Myocyte (in vitro differentiated cells): ENCODE measurements at places on chromosomes 2 and 18.

DNA sequence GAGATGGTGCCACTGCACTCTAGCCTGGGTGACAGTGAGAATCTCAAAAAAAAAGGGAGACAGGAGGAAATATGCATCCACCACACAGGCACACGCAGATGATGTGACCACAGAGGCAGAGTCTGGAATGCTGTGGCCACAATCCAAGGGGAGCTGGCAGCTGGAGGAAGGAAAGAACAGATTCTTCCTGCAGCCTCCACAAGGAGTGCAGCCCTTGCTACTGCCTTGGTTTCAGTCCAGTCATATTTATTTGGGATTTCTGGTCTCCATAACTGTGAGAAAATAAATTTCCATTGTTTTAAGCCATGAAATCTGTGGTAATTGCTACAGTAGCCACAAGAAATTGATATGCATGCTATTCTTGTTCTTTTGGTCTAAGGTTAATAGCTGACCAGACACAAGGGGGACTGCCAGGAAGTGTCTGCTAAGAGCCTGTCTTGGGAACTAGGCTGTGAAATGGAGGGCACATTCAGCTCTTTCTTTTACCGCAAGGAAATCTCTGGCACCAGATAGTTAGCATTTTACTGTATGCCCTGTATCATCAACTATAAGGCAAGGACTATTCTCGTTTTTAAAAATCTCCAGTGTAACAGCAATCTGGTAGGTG lies 133.1 kb upstream of the SEC11C start:
- DNase-seq = peak; percentile 83

DNA sequence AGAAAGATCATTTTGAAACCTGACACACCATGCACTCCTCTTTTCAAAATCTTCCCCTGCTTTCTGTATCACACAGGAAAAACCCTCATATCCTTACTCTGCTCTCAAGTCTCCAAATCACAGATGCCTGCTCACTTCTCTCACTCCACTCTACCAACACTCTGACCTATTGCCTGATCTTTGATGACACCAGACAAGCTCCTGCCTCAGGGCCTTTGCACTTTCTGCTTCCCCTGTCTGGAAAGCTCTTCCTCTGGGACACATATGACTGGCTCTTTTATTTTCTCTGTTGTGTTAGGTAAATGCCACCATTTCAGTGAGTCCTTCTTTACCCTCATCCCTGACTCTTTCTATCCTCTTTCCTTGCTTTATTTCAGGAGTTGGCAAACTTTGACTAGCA lies 1300.7 kb upstream of the ZEB2 start:
- DNase-seq = no peak

DNA sequence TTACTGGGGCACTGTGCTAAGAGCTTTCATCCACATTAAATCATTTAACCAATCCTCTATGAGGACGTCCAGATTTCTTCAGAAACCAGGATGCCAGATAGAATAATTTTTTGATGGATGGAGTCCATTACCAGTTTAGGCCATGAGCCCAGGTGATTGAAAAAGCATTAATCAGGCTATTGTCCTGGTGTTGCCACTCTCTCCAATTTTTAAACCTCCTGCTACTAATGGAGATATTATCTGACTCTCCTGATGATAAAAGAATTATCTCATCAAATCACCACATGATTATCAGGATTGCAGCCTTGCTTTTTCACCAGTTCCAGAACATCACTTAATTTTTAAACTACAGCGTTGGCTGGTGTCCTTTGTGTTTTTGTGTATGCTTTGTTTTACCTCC lies 402.2 kb downstream of the CLIP4 start:
- DNase-seq = no peak

- peak; percentile 30 for DNase-seq
These were observed 104.8 kb upstream of the TFPI start for GRCh38 chr2:187658952-187659525.

- DNase-seq = no peak
These were observed 84.7 kb upstream of the TMEM200C start for GRCh38 chr18:5979971-5980457.

- no peak for DNase-seq
These were observed 101.3 kb downstream of the MSH2 start for GRCh38 chr2:47504174-47504810.

- DNase-seq = no peak
These were observed 123.6 kb downstream of the PLCL1 start for GRCh38 chr2:197927994-197928393.

DNA sequence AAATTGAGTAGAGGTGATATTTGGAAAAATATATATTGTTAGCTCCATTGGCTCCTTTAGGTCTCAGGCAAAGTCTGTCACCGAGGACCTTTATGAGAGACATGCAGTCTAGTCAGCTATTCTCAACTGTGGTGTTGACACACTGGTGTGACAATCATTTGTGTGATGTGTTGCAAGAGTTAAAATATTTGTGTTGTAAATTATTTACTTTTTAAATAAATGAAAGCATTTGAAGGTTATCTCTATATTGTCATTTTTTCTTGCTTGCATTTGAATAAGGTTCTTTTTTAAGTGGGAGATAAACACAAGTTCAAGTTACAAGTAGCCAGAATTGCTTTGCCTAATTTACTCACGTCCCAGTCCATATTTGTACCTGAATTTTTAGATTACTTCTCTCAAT lies 4.3 kb downstream of the REL start:
- DNase-seq = no peak

DNA sequence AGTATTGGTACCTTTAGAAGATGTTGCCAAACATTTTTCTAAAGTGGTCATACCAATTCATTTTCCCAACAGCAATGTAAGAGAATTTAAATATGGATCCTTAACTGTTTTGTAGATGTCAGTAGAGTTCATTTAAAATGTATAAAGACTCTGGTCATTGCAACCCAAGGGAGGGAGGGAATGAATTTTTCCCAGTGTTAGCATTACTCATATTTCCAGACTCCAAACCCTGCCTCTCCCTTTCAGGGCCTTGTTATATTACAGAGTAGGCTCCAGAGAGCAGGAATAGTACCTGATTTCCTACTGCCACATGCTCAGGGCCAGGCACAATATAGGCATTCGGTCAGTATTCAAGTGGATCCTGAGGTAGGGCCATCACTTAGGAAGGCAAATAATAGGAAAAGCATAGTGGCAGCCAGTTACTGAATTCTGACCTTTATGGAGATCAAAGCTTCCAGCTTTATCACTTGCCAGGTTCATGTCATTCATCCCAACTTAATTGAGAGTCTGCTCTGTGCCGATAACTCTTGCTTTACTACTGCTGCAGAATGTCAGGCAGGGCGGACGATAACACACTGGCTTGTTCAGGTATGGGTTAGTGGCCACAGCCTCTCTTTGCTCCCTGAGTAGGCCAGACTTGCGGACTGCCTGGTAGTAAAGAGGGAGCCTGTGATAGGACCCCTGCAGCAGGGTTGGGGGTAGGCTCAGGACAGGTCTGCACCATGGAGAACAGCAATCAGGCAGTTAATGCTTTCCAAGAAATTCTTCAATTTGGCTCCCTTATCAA lies 75.3 kb downstream of the OSBPL6 start:
- no peak for DNase-seq

- no peak for DNase-seq
These were observed 182.8 kb downstream of the NBAS start for GRCh38 chr2:15378148-15378908.

DNA sequence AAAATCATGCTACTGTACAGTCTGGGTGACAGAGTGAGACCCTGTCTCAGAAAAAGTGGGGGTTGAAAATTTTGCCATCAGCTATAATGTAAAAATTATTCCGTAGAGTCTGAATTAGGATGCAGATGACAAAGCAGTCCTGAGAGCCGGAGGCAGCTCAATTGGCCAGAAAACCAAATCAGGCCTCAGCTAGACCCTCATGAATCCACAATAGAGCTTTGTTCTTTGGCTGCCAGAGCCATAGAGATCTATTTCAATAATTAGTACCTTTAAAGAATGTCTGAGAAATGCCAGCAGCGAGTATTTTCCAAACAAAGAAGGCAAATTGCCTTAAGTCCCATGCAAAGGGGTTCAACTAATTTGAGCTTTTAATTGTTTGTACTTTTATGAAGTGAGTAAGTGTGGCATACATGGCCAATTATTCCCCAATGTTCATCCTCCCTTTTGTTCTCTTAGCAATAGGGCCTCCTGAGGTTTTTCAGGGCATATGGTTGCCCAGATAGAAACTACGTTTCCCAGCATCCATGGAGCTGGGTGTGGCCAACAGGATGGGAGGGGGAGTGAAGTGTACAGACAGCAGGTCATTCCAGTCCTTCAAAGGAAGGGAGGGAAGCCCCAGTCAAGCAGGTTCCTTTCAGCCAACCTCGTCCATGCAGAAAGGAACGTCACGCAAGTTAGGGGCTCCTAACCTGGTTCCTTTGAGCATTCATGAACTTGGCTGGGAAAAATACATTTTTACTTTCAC lies 211.3 kb upstream of the APCDD1 start:
- DNase-seq = no peak

DNA sequence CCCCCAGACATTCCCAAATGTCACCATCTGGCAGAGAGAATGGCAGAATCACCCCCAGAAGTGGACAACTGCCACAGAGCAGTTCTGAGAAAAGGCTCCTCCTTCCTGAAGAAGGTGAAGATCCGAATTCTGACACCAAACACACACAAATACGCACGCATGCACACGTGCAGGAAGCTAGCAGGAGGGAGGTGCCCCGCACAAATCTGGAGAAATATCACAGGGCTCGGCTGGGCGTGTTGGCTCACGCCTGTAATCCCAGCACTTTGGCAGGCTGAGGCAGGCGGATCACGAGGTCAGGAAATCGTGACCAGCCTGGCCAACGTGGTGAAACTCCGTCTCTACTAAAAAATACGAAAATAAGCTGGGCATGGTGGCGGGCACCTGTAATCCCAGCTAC lies 38.5 kb upstream of the ATG16L1 start:
- no peak for DNase-seq
